HCEC 1CT (cell line): ENCODE measurements at places on chromosomes 7 and 10.

DNA sequence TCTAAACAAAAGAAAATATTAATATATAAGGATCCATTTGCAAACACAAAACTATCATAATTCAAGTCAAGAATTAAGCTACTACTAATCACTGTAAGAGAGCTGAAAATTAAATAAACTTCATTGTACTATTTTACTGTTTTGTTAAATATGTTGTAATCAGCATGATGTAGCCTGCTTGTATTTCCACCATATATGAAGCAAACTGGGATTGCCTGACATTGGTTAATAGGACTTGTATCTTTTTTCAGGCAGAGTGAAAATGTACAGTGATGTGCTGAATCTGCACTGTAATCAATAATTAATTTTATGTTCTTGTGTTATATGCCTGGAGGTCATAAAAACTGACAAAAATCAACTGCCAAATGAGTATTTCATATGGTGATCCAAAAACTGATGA, 25.4 kb downstream of the TRDMT1 start:
- DNase-seq, result no peak

- DNase-seq, result no peak
Observed at GRCh38 chr10:35827783-35828182, 185.7 kb upstream of the FZD8 start.

DNA sequence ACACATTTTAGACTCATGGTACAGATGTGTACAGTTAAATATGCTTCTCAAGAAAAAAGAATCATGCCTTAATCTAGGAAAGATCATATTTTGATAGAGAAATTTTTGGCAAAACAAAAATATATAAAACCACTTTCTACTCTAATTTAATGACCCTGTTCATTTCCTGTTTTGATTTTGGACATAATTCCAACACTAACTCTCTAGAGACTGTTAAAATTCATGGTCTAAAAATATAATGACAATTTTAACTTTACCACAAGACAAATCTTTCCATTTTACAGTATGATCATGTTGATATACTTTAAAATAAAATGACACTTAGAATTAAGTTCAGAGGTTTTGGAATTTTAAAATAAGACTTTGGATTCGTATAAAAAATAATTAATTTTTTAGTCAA, 45.2 kb downstream of the PRKG1 start:
- DNase-seq, result no peak

- DNase-seq, result no peak
Observed at GRCh38 chr7:123410273-123410904, 124.0 kb downstream of the IQUB start.
